ENCODE measurements at places on chromosomes 12 and 14.
A peak's percentile ranks its signal among the peaks of the same experiment; 100 is the strongest.

- DNase-seq = no peak
Measured at GRCh38 chr14:81473456-81474147, 60.1 kb downstream of the SEL1L start.

DNA sequence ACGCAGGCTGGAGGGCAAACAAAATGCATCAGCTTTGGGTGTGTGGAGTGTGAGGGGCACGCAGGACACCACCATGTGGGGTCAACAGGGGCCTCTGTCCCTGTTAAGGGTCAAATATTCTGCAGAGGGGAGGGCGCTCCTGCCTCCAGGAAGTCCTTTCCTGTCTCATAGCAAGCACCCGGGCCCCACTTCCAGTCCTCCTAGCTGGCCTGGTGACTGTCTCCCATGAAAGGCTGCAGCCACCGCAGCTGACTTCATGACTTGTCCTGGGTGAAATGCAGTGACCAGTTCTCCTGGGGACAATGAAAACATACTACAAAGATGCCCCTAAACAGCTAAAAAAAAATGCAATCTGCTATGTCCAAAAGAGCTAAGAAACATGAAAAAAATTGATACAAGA, 53.6 kb downstream of the LGMN start:
- DNase-seq = no peak

GRCh38 chr12:132161796-132162507, 17.7 kb downstream of the NOC4L start:
- no peak for DNase-seq

DNA sequence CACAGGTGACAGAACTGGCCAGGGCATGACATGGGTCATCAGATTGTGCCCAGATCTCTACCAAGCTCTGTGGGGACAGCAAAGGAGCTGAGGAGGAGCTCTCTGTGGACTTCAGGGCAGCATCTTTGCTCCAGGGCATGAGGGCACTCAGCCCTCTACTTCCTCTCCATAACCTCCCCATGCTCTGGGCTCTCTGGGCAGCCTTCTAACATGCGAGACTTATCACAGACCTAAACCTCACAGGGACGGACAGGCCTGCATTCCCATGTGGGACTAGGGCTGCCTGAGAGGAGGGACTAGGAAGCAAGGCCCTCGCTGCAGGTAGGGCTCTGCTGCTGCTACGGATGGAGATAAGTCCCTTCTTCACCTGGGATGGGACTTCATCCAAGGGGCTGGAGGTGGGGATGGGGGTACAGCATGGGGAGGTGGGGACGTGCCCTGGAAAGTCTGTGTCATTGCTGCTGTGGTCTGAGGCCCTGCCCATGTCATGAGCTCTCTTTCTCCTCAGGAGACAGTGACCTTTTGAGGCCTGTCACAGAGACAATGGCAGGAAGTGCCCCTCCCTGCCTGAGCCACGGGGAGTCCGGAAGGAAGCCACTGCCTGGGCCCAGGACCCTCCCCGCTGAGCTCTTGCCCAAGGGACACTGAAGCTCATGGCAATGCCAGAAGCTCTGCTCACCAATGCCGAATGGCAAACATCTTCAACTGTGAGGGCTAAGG, 44.1 kb downstream of the PITPNM2 start:
- DNase-seq = peak; percentile 70

DNA sequence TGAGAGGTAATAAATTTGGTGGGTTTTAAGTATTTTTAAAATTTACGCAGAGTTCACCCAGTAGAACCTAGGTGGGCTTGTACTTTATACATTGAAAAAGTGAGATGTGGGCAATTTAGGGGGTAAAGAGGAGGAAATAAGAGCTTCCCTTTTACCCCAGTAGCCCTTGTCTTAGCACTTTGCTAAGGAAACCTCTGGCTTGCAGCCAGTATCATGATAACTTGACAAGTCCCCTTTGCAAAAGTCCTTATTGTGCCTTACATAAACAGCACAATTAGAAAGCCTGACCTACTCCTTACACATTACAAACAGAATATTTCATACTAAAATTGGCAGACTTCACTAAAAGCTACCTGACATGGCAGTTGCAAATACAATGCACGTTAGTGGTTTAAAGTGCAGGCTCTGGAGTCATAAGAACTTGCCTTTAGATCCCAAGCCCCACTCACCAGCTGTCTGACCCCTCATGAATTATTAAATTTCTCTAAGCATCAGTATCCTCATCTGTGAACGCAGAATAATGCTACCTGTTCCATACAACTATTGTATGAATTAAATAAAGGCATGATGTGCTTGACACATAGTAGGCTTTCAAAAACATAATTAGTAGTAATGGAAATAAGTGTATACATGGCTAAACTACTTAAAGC, 53.2 kb upstream of the NELL2 start:
- DNase-seq = no peak

GRCh38 chr14:55249423-55249822, 21.8 kb upstream of the FBXO34 start:
- DNase-seq = no peak

DNA sequence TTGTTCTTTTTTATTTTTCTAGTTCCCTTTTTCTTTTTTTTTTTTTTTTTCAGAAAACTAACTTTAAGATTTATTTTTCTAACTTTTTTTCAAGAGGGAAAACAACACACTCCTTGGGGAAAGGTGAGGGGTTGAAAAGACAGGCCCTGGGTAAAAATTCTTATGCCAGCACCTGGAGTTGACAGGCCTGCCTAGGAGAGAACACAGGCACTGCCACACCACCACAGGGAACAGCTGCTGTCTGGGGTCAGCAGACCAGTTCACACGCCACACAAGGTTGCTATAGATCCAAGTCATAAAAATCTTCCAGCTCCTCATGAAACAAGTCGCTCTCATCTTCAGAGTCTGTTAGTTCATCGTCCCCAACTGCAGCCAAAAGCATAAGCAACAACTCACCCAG, 246.4 kb downstream of the C12orf50 start:
- no peak for DNase-seq

GRCh38 chr14:57930241-57930975, 64.5 kb upstream of the SLC35F4 start:
- DNase-seq = no peak

- DNase-seq = no peak
Measured at GRCh38 chr12:56162468-56163290, 4.5 kb downstream of the MYL6 start.

GRCh38 chr14:58464652-58465051, 37.1 kb downstream of the KIAA0586 start:
- no peak for DNase-seq

DNA sequence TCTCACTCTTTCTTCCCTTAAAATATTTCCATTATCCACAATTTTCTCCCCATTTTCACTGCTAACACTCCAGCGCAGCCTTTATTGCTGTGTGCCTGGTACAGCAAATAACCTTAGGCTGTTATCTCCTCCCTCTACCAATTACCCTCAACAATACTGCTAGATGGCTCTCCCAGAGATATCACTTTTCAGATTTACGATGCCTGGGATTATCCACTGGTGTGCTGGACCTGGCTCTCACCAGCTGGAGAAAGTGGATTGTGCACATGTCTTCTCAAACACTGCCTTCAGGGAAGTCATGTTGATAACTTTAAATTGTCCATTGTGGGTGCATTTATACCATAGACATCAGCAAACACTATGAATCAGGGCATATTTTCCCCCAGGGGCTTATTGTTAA, 101.9 kb upstream of the ADAMTS20 start:
- DNase-seq = no peak

- DNase-seq = no peak
Measured at GRCh38 chr14:64654901-64655300, 49.3 kb upstream of the PLEKHG3 start.

- DNase-seq = no peak
Measured at GRCh38 chr14:104555430-104556255, 23.9 kb upstream of the C14orf180 start.

DNA sequence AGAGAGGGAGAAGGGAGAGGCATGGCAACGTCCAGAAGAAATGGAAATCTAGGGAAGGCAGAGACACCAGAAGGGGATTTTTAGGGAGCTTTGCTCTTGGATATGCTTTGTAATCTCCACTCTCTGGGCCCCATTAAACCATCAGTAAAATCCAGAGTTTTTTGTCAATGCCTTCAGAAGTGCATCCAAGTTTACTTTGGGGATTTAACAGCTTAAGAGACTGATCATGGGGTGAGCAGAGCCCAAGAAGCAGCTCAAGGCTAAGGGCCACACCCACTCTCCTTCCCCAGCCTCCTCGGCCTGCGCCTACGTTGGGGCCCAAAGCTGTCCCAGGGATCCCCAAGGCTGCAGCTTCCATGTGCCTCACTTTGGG, 37.4 kb upstream of the WSCD2 start:
- no peak for DNase-seq

DNA sequence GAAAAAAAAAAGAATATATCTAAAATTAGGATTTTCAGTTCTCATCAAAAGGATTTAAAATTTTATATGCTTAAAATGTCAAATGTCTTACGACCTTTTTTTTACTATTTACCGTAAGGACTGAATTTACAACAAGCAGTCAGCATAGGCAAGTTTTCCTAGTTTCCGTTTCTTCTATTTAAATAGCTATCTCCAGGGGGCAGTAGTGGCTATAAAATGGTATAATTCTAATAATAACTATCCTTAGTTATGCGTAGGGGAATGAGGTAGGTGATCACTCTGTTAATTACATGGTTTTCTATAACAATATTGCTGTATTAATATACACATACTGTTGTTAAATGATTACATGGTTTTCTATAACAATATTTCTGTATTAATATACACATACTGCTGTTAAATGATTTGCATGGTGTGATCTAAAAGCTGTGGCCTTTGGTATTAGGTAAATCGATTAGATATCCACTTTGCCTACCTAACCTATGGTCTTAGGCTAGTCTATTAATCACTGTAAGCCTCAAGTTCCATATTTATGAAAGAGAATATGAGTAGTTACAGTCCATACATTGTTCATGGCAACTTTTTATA, 217.7 kb upstream of the PDZRN4 start:
- DNase-seq = no peak

- no peak for DNase-seq
Measured at GRCh38 chr12:27498149-27498548, 25.9 kb upstream of the PPFIBP1 start.

GRCh38 chr14:55482936-55483605, 42.7 kb upstream of the TBPL2 start:
- no peak for DNase-seq

DNA sequence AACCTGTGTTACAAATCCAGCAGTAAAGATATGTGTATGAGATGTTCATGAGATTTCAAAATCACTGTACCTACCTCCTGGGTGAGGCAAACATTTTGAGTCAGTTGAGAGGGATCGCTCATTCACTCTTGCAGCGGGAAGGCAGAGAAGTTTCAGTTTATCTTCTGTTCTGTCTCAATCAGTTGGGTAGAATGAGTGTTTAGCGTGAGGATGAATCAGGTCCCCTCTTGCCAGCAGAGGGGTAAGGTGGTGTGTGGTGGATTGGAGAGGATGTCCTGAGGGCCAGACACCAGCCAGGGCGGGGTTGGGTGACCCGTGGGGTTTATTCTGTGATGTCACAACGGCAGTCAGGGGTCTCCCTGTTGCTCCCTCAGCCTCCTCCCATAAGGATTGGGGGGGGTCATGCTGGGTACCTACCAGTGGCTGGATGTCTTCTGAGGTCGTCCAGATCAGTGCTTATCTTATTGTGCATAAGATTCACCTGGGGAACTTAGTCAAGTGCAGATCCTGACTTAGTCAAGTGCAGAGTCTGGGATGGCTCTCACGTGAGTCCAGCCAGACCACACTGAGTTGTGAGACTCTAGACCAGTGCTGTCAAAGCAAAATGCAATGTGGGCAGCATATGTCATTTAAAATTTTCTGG, at the start of gene GSG1:
Gene GSG1 (minus strand): TSS at position 277 of the 643 bp plus-strand sequence. CDS start 155 bp downstream, at position 122.
- DNase-seq = no peak

DNA sequence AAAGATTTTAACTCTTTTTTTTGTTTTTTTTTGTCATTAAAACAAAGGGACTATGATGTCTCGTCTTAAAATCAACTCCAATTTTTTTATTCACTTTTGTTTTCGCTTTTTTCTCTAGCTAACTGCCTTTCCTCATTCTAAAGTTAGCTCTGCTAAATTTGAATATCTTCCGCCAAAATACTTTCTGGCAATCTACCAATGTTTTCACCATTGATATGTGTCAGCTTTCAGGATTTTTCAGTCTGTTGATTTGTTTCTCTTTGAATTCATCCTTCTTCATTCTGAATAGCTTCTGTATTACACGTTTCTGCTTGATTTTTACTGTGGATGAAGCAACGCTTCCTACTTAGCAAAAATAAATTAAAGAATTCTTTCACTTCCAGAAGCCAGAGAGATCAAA, 38.7 kb upstream of the NOVA1 start:
- DNase-seq = no peak

DNA sequence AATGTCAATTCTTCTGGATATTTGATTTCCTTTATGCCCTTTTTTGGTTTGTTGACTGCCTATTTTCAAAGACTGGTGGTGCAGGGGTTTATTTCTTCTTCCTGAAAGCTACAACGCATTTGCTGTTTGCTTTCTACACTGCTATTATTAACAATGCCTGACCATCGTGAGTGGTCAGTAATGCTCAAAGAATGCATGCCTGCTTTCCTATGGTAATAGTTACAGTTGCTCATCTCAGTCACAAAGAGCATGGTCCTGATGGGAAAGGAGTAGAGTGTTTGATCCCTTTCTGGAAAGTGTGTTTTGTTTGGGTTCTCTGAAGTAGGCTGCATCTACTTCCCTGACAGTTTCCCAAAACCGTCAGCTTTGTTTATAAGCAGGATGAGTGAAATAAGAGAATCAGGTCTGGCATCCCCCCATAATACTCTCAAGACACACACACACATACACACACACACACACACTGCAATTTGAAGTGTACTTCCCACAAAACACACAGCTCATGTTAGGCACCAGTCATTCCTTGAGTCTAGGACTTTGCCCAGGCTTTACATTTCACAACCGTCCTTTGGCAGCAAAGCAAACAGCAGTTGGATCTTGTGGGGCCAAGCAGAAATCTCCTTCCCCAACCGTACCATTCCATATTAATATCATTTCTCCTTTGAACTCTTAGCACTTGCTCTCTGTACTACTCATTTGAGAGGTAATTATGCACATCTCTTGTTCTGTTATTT, 56.6 kb downstream of the SUDS3 start:
- DNase-seq = no peak

DNA sequence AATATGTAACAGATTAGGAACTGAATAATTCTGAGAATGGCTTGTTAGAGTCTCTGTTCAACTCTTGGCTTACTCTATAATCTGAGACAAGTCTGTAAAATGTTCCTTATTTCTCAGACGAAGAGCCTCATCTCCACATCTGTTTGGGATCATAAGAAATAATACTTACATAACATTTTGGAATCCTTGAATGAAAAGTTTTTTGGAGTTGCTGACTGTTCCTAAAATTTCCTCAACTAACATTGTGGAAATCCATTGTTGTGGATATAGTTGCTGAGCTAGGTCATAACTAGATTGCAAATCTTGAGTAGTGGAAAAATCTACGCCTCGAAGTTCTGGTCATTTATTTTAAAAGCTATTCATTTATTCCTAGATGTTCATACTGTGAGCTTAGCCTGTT, 402.9 kb downstream of the ZFP36L1 start:
- DNase-seq = no peak

GRCh38 chr12:109714141-109714912, 702 bp downstream of the FAM222A start:
- DNase-seq = peak; percentile 48

Data from CD4-positive, alpha-beta T cell treated with Interferon alpha-2 for 1 hour (primary cell).